NCI-H69 (cell line): ENCODE measurements at places on chromosomes 4 and X.

DNA sequence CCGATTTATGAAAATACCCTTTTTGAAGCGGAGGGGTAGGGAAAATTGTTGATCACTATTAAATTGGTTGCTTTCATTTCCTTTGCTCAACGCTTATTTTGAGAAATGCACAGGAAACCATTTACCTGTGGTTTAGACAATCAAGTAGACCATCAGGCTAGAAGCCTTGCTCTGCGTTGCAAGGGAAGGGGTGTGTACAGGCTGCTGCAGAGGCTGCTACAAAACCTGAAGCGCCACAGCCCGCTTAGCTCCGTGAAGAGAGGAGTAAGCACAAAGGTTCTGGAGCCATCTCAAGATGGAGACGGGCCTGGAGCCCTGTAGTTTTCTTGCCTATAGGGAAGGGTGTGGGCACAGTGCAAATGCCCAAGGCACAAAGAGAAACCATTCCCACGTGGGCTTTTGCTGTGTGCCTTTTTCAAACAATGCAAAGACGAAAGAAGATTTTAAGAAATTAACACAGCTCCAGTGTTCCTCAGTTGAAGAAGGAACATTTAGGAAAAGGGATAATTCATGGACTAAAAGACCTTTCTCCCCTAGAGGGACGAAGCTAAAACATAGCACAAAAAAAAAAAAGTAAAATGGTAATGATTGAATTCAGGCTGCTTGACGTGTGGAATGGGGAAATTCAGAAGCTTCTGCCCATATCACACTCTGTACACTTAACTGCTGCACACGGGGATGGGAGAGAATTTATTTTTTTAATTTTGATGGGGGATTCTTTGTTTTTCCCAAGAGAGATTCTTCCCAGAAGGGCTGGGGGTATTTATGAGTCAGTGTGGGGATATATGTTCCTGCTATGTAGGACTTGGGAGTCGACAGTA is 3.5 kb downstream of the TMSB4X start:
- peak; percentile 76 for DNase-seq

DNA sequence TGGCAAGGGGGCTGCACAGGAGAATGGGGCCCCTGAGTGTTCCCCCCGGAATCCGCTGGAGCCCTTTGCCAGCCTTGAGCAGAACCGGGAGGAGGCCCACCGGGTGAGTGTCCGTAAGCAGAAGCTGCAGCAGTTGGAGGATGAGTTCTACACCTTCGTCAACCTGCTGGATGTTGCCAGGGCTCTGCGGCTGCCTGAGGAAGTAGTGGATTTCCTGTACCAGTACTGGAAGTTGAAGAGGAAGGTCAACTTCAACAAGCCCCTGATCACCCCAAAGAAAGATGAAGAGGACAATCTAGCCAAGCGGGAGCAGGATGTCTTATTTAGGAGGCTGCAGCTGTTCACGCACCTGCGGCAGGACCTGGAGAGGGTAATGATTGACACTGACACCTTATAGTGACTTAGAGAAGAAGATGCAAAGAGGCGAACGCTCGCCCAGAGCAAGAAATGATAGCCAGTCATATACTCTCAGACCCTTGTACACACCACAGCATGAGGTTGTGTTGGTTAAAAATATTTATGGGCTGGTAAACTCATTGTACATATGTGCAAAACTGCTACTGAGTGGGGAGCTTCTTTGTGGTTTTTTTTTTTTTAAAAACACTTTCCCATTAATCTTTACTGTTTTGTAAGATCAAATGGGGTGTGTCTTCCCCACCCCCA is 52.5 kb downstream of the JADE1 start:
- no peak for DNase-seq

DNA sequence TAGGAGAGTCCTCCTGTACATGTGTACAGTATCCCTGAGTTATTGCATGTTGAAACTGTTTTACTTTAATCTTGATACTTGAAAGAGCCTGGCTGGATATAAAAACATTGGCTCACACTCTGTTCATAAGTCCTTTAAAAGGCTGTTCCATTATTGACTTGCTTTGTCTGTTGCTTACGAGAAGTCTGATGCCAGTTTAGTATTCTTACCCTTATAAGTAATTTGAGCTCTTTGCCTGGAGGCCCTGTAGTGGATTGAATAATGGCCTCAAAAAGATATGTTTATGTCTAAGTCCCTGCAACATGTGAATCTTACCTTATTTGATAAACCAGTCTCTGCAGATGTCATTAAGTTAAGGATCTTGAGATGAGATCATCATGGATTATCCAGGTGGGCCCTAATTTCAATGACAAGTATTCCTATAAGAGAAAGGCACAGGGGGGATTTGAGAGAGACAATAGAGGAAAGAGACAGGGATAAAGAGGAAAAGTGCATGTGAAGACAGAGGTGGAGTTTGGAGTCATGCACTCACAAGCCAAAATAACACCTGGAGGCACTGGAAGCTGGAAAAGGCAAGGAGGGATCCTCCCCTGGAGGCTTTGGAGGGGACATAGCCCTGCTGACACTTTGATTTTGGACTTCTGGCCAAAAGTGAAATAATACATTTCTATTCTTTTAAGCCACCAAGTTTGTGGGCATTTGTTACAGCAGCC is 98.1 kb downstream of the IRF2 start:
- DNase-seq, result peak; percentile 13

GRCh38 chr4:72022553-72022952 is 9.2 kb upstream of the NPFFR2 start:
- DNase-seq, result no peak

DNA sequence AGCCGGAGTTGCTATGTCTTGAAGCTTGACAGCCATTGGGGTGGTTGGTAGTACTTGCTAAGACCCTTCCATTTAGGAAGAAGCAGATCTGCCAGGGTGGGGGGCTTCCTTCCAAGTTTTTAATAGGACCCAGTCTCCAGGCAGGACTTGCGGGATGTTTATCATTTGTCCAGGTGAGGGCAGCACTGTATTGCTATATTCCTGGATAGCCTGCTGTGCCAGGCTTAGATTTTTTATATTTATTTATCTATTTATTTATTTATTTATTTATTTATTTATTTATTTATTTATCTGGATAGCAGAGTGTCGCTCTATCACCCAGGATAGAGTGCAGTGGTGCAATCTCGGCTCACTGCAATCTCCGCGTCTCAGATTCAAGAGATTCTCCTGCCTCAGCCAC is 87.4 kb upstream of the CT45A1 start:
- peak; percentile 6 for DNase-seq

DNA sequence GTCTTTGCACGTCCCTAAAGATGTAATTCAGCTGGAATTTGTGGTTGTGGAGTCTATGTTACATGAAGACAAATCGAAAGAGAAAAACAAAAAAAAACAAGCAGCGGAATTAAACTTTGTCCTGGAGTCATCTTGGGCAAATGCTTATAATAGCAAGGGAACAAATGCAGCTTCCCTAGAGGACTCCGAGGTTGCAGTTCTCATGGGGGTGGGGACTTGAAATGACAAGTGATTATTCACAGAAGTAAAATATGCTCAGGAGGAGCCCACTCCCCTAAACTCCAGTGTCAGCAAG is 362.4 kb downstream of the ARHGAP24 start:
- DNase-seq, result no peak

DNA sequence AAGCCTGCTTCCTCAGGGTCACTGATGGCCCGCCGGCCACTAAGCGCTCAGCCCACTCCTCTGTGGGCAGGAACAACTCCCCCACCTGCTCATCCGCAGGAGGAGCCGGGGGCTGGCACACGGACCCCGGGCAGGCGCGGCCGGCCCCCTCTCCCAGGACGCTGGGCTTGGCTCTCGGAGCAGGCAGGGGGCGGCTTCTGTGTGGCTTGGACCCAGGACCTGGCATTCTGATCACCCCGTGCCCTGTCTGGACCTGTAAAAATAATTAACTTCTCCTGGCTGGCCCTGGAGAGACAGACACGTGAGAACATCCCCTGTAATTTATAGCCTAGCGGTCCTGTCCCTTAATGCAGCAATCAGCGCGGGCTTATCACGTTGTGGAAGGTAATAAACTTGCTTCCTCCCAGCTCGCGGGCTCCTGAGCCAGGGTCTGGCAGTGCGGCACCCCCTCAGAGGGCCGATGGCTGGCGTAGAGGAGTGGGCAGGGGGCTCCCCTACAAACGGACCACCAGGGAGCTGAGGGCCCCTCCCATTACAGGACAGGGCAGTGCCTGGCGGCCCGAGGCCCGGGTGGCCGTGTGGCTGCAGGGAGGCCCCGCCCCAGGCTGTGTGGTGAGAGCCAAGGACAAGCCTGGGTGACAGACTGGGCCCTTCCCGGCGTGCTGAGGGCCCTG is 84.5 kb upstream of the NKX1-1 start:
- no peak for DNase-seq

GRCh38 chr4:26030780-26031179 is 116.8 kb downstream of the SMIM20 start:
- no peak for DNase-seq

- DNase-seq, result no peak
Observed at GRCh38 chr4:8586246-8586645, 6.1 kb downstream of the GPR78 start.

- DNase-seq, result no peak
Observed at GRCh38 chr4:69054578-69055200, 41.6 kb upstream of the UGT2B7 start.
